ENCODE measurements at places on chromosomes 5 and 9. TPM values are rescaled to one million over a fixed set of nuclear protein-coding genes. Genes with fewer than 3 reads are reported as not detected.
A peak's percentile ranks its signal among the peaks of the same experiment; 100 is the strongest.

GRCh38 chr5:77867914-77868313, 91.8 kb upstream of the TBCA start:
- DNase-seq = no peak

DNA sequence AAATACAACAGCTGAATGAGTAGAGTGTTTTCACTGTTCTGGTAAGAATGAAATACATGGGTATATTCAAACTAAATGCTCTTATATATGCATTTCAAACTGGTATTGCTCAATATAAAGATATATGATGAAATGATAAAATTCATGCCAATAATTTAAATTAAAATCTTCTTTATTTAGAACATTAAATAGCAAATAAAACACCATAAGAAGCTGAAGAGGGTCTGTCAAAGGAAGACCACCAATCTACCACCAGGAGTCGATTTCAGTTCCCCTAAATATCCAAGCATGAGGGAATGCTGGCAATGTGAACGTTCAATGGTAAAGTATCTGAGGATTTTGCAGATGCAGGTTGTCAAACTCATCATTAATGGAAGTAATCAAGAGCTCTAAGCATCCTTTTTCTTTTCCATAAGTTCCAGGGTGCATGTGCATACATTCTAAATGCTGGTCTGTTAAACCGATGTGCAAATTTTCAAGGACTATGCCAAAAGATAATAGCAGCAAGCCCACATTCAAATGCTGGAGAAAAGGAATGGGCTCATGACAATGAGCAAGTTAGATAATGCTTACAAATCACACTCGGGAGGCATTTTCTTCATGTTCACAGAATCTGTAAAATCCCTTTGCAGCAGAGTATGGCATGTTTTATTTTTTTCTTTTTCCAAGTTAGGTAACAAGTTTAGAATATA, 118.8 kb upstream of the MTAP start:
- DNase-seq = no peak

DNA sequence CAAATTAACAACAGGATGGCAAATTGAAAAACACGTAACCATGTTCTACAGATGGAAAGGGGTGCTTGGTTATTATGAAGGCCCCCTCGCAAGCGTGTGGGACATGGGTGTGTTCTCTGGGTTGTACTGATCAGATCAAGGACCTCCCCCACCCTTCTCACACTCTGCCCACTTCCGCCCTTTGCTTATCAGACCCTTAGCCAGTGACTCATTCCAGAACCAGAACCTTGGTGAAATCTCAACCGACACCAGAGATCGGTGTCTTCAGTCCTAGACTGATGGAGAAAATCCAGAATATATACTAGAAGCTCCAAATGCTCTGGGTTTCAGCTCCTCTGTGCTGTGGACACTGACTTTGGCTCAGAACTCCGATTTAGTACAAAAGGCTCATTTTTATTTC, 64.9 kb downstream of the PTTG1 start:
- no peak for DNase-seq

- no peak for DNase-seq
Observed at GRCh38 chr9:38120961-38121360, 51.9 kb upstream of the SHB start.

- peak; percentile 27 for DNase-seq
Observed at GRCh38 chr5:175235251-175235960, 208.6 kb downstream of the DRD1 start.

Gene CNOT8
- 73.5 TPM for total RNA-seq

- no peak for DNase-seq
Observed at GRCh38 chr5:146467760-146468159, 20.6 kb downstream of the TCERG1 start.

GRCh38 chr9:130661451-130662098, 2.8 kb upstream of the PRDM12 start:
- DNase-seq = no peak

Gene PIP5K1B
- total RNA-seq = not detected

DNA sequence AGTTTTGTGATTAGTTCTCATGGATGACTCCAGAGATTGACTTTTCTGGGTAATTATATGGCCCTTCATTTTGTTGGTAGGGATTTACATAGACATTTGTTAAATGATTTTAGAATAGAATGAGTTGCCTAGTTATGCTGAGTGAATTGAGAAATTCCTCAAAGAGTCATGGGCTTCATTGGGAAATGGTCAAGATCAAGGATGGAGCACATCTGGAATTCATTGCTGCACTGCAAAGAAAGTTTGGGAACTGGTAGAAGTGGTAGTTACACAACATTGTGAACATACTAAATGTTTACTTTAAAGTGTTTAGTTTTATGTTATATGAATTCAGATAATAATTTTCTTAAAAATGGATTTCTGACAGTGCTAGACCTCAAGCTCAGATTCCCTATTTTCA, 46.5 kb downstream of the PIP5K1B start:
- no peak for DNase-seq

DNA sequence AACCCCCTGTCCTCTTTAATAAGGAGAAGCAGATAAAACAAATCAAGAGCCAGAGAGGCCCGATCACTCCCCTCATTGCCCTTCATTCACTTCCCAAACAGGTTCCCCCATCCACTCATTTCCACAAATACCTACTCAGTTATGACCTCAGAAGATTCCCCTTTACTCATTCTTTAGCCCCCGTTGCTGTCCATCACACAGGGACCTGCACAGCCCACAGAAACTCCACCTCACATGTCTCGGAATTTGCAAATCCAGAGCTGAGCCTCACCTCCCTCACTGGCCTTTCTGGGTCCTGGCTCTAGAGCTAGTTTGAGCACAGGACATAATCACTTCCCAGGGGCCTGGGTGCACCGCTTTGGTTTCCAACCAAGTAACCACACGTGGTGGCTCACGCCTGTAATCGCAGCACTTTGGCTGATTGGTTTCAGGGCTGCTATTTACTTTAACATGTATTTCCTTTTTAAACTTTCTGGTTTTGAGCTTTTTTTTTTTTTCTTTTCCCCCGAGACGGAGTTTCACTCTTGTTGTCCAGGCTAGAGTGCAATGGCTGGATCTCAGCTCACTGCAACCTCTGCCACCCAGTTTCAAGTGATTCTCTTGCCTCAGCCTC, 17.8 kb downstream of the ATP6V0E1 start:
- no peak for DNase-seq

GRCh38 chr5:142931896-142932686, 161.9 kb downstream of the ARHGAP26 start:
- DNase-seq = no peak

GRCh38 chr5:77232574-77233358, 22.3 kb downstream of the PDE8B start:
- peak; percentile 6 for DNase-seq

DNA sequence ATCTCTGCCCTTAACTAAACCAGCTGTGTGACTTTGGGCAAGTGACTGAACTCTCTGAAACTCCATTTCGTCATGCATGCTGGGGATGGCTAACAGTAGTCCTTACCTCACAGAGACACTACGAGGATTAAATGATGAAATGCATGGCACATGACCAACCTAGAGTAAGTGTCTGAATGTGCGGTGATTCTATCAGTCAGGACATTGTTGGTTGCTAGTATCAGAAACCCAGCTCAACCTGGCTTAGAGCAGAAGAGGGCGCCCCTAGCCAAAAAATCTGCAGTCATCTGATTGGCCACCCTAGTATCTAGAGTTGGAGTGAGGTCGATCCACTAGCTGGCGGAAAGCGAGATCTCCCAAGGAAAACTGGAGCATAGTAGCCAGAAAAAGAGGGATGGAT, 25.2 kb downstream of the NEURL1B start:
- no peak for DNase-seq
